CD4-positive, alpha-beta T cell treated with Interleukin-4 for 4 hours (primary cell): ENCODE measurements at places on chromosomes 1 and 21.

DNA sequence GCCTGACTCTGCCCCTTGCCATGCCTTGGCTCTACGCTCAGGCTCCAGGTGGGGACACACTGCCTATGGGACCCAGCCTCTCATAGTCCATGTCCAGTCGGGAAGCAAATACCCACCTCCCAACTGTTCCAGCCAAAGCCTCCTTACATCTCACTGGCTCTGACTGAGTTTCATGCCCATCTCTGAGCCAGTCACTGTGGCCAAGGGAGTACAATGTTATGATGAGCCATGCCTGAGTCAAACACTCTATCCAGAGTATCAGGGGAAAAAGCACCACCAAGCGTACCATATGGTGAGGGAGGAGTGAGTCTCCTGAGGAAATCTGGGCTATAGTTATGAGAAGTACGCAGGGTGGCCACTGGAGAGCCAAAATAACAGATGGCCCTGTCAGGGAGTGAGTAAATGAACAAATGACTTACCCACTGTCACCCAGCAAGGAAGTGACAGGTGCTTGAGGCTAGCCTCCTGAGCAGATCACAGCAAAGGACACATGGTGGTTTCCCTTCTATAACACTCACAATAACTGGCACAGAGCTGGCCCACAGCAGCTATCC lies 236.6 kb upstream of the GJB5 start:
- no peak for DNase-seq

- no peak for DNase-seq
These were observed 7.3 kb downstream of the EDEM3 start for GRCh38 chr1:184747089-184747955.

- DNase-seq: no peak
These were observed 145.5 kb upstream of the POGK start for GRCh38 chr1:166693673-166694297.

- peak; percentile 68 for DNase-seq
These were observed at the start of gene CDKN2C for GRCh38 chr1:50969611-50970508. Gene CDKN2C, plus strand, starts transcription at chr1:50970245. Its CDS starts 124 bp downstream, at chr1:50970369.

DNA sequence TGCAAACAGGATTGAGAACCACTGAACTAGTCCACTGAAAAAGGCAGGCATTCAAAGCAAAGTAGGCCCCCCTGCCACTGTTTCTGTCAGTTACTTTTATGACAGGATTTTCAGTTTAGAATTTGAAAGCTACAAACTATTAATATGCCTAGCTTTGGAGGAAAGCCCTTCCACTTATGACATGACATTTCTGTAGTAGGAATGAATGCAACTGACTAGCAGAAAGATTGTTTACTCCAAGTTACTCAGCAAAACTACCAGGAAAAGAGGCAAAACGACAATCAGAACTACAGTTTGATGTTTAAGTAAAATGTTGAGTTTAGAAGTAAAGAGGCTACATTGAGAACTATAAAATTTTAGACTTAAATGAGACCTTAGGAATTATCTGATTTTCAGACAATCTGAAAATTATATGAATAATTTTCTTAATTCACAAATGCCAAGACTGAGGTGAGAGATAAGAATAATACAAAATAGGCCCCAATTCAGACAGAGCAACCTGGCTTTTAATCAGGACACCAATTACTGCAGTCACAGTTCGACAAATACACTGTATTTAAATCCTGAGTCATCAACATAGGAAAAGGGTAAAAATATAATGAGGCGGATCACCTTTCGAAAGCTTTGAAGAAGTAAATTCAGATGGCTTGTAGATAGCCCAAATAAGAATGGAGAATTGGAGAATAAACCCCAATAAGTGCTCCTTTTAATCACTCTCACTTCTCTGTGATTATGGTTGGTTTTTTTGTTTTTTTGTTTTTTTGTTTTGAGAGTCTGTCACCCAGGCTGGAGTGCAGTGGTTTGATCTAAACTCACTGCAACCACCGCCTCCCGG lies 2.2 kb downstream of the PRKAB2 start:
- no peak for DNase-seq

DNA sequence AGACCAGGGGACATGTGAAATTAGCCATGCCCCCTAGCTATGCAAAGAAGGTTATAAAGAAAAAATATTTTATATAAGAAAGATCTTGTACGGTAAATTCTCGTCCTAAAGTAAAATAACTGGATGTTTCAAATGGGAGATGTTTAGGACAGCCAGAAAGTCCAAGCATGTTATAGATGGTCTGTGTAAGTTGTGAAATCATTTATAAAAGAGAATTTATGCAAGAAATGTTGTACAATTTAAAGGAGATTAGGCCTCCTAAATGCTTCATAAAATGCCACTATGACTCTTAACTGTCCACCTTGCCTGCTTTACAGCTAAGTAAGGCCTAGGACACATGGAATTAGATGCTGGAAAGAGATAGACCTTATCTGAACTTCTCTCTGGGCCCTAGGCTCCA lies 118.1 kb upstream of the POGK start:
- DNase-seq: no peak

DNA sequence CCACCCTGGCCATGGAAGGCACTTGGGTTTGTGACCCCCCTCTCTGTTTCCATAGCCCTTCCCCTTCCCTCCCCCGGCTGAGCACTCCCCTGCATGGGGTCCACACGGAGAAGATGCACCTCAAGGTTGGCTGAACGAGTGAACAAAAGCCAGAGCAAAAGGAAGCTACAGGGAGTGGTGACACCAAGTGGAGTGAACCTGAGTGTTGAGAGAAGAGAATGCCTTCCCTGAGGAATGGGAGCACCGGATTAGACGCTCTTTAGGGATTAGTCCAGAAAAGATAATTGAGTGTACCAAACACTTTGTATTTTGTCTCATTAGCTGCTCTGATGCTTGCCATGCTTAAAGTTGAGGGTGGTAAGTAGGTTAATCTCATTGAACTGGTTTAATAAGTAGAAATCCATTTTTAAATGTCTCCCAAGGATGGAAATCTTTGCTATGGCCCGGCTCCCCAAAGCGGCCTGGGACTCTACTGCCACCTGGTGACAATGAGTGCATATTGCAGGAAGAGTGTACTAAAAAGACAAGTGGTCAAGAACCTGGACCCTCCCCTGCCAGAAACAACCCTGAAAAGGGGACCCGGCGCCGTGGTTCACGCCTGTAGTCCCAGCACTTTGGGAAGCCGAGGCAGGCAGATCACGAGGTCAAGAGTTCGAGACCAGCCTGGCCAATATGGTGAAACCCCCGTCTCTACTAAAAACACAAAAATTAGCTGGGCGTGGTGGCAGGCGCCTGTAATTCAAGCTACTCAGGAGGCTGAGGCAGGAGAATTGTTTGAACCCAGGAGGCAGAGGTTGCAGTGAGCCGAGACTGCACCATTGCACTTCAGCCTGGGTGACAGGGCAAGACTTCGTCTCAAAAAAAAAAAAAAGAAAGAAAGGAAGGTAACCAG lies 150.6 kb upstream of the ZC3H12A start:
- no peak for DNase-seq

GRCh38 chr1:39130325-39130724 lies 74.2 kb upstream of the MACF1 start:
- no peak for DNase-seq

- DNase-seq: no peak
These were observed 12.4 kb downstream of the LMOD1 start for GRCh38 chr1:201933840-201934430.

GRCh38 chr1:77697441-77697840 lies 15.0 kb upstream of the ZZZ3 start:
- DNase-seq: no peak

DNA sequence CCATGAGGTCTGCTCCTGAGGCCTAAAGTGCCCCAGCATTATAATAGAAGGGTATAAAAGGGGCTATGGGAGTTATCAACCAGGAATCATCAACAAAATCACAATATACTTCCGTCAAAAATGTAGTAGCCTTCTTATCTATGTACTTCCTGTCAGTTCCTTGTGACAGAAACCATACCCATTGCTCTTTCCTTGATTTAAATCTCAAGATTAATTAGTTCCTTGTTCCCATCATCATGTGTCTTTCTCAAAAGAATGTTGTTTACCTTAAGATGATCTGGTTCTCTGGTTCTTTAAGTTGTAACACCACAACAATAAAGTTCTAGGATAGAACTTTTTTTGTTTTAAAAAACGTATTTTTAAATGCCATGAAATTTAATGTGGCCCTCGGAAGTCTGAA lies 833.3 kb downstream of the LTN1 start:
- DNase-seq: no peak

- DNase-seq: no peak
These were observed 1.3 kb upstream of the H3-3A start for GRCh38 chr1:226061068-226061840.

DNA sequence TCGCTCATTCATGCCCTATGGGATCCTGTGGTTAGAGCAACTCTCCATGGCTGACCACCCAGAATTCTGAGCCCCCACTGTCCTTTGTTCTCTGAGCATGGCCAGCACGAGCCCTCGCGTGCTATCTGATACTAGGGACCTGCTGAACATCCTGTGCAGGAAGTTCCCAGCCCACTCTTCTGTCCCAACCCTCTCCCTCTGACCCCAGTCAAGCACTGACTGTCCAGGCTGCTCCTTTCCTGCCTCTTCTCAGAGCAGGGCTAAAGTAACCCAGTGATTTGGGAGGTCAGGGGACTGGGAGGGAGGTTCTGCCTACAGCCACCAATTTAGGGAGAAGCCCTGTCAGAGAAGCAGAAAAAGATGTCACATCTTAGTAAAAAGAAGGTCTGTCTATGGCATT lies 21.2 kb downstream of the CYP4B1 start:
- DNase-seq: no peak

GRCh38 chr1:203440771-203441170 lies 34.8 kb upstream of the PRELP start:
- DNase-seq: no peak

- DNase-seq: no peak
These were observed 996.7 kb upstream of the ADGRL4 start for GRCh38 chr1:80003250-80003649.
